ENCODE measurements at places on chromosomes 12 and 14. TPM values are rescaled to one million over a fixed set of nuclear protein-coding genes. Genes with fewer than 3 reads are reported as not detected.

Gene CAPS2
- 9.3 TPM for total RNA-seq

Gene RASSF9
- not detected for total RNA-seq

Gene FLVCR2
- total RNA-seq, result 5.8 TPM

Gene KRT6B
- not detected for total RNA-seq

Gene OR6C76
- not detected for total RNA-seq

Gene RAD51AP1
- 35.7 TPM for total RNA-seq

Gene PTCSC3
- not detected for total RNA-seq

Gene TMEM117
- 0.50 TPM for total RNA-seq

Gene RNASE1
- total RNA-seq, result not detected

Gene E2F7
- total RNA-seq, result 26.1 TPM

Gene PPP1R3E
- 27.4 TPM for total RNA-seq

- no peak for DNase-seq
- no peak overlapping the region for H3K27ac ChIP-seq
- peaks cover 61% of the 10 kb centered on the region for H3K36me3 ChIP-seq
- H3K4me1 ChIP-seq, result peaks cover 20% of the 10 kb centered on the region
- no peaks in the 10 kb centered on the region for H3K27me3 ChIP-seq
- no peak overlapping the region for H3K4me3 ChIP-seq
Observed at GRCh38 chr12:89497467-89497866, 27.1 kb downstream of the GALNT4 start.

- peaks cover 64% of the 10 kb centered on the region for H3K36me3 ChIP-seq
- H3K4me3 ChIP-seq, result no peak overlapping the region
- H3K27ac ChIP-seq, result peak overlapping the region; percentile 61
- H3K4me1 ChIP-seq, result peaks cover 77% of the 10 kb centered on the region
Observed at GRCh38 chr14:61511558-61511948, 183.8 kb upstream of the HIF1A start.

DNA sequence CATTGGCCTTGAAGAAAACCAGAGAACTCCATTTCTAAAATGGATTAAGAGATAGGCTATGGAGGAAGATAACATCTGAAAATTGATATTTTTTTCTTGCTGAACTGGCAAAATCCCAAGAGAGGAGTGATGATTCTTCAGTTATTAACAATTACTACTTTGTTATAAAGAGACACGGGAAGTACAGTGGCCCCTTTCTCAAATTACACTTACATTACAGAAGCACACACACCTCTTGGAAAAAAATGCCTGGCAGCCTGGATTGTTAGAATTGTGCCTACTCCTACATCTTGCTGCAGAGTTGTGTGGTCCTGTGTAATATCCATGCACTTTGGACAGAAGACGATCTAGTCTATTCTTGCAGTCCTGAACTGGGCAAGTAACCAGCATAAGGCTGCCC is 71.7 kb downstream of the TGFB3 start:
- H3K36me3 ChIP-seq, result no peaks in the 10 kb centered on the region
- H3K27ac ChIP-seq, result no peak overlapping the region
- no peaks in the 10 kb centered on the region for H3K4me1 ChIP-seq
- no peaks in the 10 kb centered on the region for H3K27me3 ChIP-seq
- DNase-seq, result no peak

- H3K27ac ChIP-seq, result no peak overlapping the region
- DNase-seq, result no peak
- no peaks in the 10 kb centered on the region for H3K36me3 ChIP-seq
- no peaks in the 10 kb centered on the region for H3K27me3 ChIP-seq
- H3K4me1 ChIP-seq, result no peaks in the 10 kb centered on the region
Observed at GRCh38 chr12:74111688-74112360, 425.8 kb upstream of the ATXN7L3B start.

- no peak for DNase-seq
- H3K4me3 ChIP-seq, result no peak overlapping the region
- H3K27ac ChIP-seq, result no peak overlapping the region
- H3K36me3 ChIP-seq, result no peaks in the 10 kb centered on the region
Observed at GRCh38 chr12:5864301-5864700, 80.8 kb downstream of the ANO2 start.

DNA sequence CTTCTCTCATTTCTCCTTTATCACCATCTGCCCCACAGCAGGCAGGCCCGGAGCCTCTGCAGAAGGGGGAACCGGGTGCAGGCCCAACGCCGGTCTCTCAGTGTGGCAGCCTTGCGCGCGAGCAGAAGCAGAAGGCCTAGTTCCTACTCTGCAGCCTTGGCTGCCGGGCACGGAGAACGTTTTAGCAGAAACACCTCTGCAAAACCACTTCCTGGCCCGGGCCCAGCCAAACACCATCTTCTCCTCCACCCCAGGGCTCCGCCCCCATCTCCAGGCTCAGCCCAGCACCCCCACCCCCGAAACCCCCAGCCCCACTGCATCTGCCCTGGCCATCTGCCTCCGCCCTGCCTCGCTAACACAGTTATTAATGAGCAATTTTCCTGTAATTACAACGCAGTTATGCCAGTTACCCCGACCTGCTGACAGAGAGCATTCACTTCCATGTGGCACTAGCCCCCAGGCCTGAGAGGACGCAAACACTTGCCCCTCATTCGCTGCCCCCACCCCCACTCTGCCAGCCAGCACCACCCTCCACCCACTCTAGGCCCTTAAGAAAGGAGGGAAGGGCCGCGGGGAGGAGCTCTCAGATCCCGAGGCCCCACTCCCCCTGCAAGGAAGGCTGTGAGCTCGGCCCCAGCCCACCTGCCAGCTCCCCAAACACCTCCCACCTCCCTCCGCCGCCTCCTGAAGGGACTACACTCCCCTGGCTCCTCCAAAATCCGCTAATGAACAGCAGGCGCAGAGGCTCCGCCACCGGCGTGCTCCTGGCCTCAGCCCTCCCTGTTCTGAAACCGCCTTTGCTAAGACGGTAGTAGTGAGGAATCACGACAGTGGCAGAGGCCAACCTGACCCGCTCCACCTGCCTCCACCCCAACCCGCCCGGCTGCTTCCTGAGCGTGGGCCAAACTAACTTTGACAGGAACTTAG is 44.7 kb upstream of the FBRSL1 start:
- peak; percentile 91 for DNase-seq
- peak overlapping the region; percentile 96 for H3K27ac ChIP-seq
- peaks cover 34% of the 10 kb centered on the region for H3K4me1 ChIP-seq
- no peaks in the 10 kb centered on the region for H3K27me3 ChIP-seq
- H3K4me3 ChIP-seq, result peak overlapping the region; percentile 79

- H3K27ac ChIP-seq, result no peak overlapping the region
- no peak for DNase-seq
- no peaks in the 10 kb centered on the region for H3K27me3 ChIP-seq
- H3K4me3 ChIP-seq, result no peak overlapping the region
- no peaks in the 10 kb centered on the region for H3K4me1 ChIP-seq
Observed at GRCh38 chr12:89789862-89790261, 81.2 kb upstream of the ATP2B1 start.

DNA sequence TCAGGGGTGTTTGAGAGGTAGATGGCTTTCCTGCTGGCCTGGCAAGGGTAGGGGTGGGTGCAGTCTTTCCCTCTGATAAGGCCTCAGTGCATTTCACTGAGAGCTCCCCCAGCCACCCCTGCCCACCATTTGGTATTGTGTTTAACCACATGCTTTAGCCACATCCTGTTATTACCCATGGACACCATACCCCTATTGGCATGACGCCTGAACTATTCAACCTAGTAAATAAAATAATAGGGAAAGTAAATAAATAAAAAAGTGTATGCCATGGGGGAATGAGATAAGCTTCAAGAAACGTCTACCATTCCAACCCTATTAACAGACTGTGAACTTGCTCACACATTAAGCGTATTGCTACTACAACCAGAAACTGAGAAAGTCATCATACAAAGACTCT is 7.6 kb upstream of the LGR5 start:
- H3K36me3 ChIP-seq, result no peaks in the 10 kb centered on the region
- H3K27me3 ChIP-seq, result peaks cover 32% of the 10 kb centered on the region
- no peak overlapping the region for H3K4me3 ChIP-seq
- H3K27ac ChIP-seq, result no peak overlapping the region

GRCh38 chr14:64081174-64081746 is 212.9 kb downstream of the ESR2 start:
- no peaks in the 10 kb centered on the region for H3K27me3 ChIP-seq
- DNase-seq, result no peak
- H3K4me3 ChIP-seq, result no peak overlapping the region
- H3K27ac ChIP-seq, result no peak overlapping the region
- H3K36me3 ChIP-seq, result peaks cover 17% of the 10 kb centered on the region

DNA sequence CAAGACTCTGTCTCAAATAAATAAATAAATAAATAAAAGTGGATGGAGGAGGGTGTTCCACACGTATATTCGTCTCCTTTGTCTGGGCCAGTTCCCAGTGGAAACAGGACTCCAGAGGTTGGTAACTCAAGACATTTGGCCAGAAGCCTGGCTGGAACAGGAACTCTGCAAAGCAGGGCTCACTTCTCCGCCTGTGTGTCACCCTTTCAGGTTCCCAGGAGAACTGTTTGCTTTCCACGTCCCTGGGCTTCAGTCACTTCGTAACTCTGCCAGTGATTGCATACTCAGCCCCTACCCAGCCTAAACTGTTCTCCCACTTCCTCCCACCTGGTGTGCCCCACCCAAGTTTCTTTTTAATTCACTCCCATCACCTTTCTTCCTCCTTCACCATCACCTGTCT is 7.0 kb upstream of the UBE2N start:
- peaks cover 10% of the 10 kb centered on the region for H3K27me3 ChIP-seq
- peaks cover 10% of the 10 kb centered on the region for H3K4me1 ChIP-seq
- no peaks in the 10 kb centered on the region for H3K36me3 ChIP-seq
- no peak overlapping the region for H3K27ac ChIP-seq

DNA sequence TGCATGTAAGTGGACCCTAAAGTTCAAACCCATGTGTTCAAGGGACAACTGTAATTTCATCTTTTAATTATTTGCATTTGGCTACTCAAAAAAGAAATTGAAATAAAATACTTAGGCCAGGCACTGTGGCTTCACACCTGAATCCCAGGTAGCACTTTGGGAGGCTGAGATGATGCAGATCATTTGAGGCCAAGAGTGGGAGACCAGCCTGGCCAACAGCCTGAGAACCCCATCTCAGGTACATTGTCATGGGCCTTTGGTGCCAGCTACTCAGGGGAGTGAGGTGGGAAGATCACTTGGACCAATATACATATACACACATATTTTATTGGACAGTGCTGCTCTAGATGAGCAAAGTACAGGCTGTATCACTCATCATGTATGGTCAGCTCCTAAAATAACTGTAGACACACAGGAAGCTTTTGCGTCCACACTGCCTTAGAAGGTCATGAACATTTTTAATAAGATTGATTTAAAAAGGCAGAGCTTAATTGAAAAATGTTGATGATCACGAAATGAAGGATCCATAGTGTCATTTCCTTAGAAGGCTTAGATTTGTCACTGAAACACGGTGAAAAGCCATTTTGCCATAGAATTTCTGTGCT is 2.5 kb upstream of the ZCCHC8 start:
- H3K27me3 ChIP-seq, result no peaks in the 10 kb centered on the region
- H3K27ac ChIP-seq, result peak overlapping the region; percentile 43
- DNase-seq, result no peak
- peaks cover 46% of the 10 kb centered on the region for H3K36me3 ChIP-seq
- H3K4me3 ChIP-seq, result no peak overlapping the region

DNA sequence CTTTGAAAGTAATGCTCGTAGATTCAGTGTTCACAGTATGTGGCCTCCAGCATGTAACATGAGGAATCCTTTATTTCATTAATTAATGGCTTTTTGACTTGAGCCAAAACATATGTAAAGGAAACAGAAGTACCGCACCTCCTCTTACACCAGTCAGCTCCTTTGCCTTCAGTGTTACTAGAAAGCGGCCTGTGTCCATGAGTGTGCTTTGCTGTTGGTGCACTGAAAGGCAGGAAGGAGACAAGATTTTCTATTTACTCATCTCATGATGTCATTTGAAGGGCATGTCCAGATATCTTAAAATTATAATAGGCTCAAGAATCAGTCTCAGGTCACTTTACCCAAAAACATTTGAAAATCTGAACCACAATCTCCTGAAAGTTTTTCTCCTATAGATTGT is 9.9 kb upstream of the CCT2 start:
- DNase-seq, result no peak
- H3K27me3 ChIP-seq, result no peaks in the 10 kb centered on the region
- no peak overlapping the region for H3K4me3 ChIP-seq
- peaks cover 23% of the 10 kb centered on the region for H3K36me3 ChIP-seq
- H3K27ac ChIP-seq, result no peak overlapping the region
- H3K4me1 ChIP-seq, result peaks cover 8% of the 10 kb centered on the region

GRCh38 chr14:106845286-106846087 is 1319.1 kb downstream of the TMEM121 start:
- H3K27ac ChIP-seq, result no peak overlapping the region
- H3K36me3 ChIP-seq, result no peaks in the 10 kb centered on the region
- peaks cover 40% of the 10 kb centered on the region for H3K27me3 ChIP-seq
- peaks cover 15% of the 10 kb centered on the region for H3K4me1 ChIP-seq

DNA sequence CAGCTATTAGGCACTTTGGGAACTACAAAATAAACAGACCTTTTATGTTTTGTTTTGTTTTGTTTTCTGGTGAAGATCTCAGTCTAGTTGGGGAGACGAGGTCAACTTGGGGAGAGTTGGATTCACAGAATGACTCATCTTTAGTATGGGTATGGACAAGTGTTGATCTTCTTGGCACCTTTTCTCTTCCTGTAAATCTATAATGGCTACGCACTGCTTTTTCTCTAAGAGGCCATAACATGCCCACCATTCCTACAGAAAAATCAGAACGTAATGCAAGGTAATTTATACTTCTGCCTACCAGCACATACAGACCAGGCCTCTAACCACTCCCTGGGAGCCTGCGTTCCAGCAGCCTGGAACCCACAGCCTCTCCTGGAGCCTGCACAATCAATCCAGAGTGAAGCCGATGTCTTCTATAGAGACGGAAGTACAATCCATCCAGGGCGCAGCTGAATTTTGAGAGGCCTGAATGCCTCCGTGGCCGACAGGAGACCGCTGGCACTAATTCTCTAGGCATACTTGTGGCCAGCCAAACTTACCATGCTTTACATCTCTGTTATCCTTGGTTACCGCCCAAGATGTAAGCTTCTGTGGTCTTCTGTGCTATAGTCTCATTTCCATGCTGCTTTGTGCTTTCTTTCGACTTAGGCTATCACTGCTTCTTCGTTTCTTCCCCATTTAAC is 717 bp downstream of the PPHLN1 start:
- peaks cover 12% of the 10 kb centered on the region for H3K36me3 ChIP-seq
- H3K4me1 ChIP-seq, result peaks cover 52% of the 10 kb centered on the region
- H3K27ac ChIP-seq, result peak overlapping the region; percentile 95

Data from activated CD8-positive, alpha-beta memory T cell treated with anti-CD3 and anti-CD28 coated beads, Interleukin-2, amount 10 ng/mL, durations not matched to agents 7 days and 5 days (primary cell).